LNCaP clone FGC (cell line): ENCODE measurements at places on chromosomes 6 and 20.

- DNase-seq, result no peak
These were observed 37.4 kb downstream of the MYT1 start for GRCh38 chr20:64201653-64202052.

DNA sequence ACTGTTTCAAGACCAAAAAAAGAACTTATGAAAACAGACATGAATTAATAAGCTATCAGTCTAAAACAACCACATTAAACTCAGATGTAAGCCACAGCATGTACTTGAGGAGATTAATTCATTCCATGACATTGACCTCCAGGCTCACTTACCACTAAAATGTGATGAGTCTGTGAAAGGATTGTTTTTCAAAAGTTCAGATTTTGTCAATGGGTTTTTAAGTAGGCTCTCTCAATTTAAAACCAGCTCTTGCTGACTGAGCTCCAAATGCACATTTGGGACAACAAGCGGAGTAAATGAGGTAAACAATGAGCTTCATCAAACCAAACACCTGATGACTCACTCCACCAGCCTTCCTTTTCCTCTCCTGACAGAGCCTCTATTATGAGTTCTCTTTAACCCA is 197.0 kb downstream of the SIM1 start:
- no peak for DNase-seq

GRCh38 chr6:135722679-135723078 is 128.8 kb upstream of the PDE7B start:
- no peak for DNase-seq

DNA sequence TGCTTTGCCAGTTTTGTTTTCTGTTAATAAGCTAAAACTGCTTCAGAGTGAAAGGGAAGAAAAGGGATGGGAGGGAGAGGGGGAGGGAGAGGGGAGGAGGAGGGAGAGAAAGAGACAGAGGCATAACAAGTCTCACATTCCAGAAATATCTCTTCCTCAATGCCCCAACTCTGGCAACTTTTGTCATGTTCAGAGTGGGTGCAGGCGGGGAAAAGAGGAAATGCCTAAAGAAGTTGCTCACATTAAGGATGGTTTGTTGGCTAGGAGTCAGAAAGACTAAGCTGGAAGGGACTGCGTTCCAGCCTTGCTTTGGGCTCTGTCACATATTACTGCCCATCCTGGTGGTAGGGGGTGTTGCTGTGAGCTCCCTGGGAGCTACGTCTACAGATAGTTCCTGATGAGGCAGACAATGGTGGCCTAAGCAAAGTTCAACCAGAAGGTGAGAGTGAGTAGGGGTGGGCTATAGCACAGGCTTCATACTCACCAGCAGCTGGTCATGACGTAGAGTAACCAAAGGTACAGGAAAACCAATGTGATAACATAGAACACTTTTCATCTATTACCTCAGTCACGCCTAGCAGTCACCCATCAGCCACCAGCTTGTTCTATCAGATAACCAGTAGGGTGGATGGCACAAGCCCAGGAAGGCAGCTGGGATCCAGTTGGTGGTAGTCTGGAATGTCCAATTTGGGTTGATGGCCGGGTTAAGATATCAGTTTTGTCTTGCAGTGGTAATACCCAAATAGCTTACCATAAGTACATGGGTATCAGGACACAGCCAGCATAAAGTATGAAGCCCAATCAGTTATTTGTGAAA is 2.1 kb downstream of the TSPYL4 start:
- DNase-seq, result no peak

- DNase-seq, result no peak
These were observed 39.6 kb upstream of the ADGRG6 start for GRCh38 chr6:142262231-142262630.

- DNase-seq, result no peak
These were observed 206.3 kb downstream of the SMOC2 start for GRCh38 chr6:168647271-168647670.

GRCh38 chr6:63305277-63305676 is 14.5 kb downstream of the LGSN start:
- no peak for DNase-seq

- no peak for DNase-seq
These were observed 102.1 kb upstream of the NXT1 start for GRCh38 chr20:23248461-23248882.

DNA sequence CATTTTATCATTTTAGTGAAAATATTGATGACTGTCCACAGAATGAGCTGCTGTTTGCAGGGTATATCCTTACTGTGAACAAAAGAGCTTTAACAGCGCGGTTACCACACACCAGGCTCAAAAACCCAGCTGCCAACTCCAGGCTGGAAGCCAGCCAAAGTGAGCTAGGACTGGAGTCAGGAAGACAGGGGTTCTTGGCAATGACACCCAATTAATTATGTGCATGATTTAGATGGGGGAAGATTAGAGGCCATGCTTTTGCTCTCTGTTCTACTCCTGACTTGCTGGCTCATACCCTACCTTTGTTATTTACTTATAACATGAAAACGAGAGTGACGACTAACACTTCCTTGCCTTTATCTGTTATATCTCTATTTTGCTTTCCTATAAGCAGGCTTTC is 128.9 kb upstream of the SHLD1 start:
- DNase-seq, result peak; percentile 75

GRCh38 chr6:142187209-142187608 is 40.1 kb downstream of the VTA1 start:
- DNase-seq, result no peak

DNA sequence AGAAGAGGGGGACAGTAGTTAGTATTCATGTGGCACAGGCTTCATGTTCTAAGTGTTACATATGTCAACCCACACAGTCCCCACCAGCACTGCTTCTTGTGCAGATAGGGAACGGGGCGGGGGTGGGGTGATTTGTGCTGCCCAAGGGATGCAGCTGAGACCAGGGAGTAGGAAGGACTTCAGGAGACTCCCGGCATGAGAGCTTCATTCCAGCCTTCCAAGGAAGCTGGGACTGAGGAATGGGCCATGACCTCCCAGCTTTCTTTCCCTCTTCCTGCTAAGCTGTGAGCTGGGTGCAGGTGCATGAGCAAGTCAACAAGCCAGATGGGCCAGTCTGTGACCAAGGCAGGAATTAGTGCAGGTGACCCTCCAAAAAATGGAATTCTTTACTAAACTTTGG is 9.2 kb downstream of the BEND3 start:
- no peak for DNase-seq

DNA sequence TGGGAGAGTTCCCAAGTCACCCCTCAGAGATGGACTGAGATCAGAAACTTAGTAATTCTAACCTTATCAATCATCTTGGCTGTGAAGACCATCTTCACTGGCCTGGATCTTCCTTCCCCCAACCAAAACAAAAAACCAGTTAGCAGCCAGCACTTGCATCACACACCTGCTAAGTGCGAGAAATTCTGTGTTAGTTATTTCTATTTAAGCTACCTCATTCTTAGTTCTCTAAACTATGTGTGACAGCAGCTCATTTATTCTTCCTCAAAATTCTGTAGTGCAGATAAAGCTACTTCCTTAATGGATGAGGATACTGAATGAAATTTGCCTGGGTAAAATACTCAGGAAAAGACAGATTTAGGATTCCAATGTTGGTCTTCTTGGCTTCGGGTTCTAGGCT is 18.2 kb upstream of the TAGAP start:
- no peak for DNase-seq

GRCh38 chr20:20070871-20071726 is 18.8 kb downstream of the CFAP61 start:
- DNase-seq, result no peak

DNA sequence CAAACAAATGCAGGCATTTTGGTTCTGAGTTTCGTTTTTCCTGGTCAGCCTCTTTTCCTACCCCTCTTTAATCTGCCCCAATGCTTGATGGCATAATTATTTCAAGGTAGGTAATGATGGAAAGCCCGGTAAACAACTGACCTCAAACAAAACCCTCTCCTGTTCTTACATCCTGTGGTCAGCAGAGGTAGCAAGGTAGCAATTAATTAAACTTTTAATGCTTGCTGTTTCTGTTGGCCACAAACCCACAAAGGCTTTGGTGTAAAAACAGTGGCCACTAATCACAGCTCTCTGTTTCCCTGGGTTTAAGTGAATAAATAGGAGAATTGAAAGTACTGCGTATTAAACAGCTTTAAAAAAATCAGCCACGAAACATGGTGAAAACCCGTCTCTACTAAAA is 261.5 kb upstream of the SOX4 start:
- no peak for DNase-seq

GRCh38 chr20:58140787-58141425 is 87.5 kb downstream of the ANKRD60 start:
- DNase-seq, result no peak

DNA sequence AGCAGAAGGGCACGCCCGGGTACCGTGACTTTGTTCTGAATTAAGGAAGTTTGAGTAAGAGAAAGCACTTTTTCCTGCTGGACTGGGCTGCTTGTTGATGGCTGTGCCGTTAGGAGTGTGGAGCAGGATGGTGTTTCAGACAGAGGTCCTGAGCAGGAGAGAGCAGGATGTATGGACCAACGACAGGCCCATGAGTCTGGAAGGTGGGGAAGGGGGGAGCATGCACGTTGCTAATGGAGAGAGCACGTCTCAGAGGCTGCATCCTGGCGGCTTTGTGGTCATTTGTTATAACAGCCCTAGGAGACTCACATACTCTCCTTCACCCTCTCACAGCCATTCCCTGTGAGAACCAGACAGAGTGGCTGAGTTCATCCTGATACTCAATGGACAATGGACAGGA is 56.8 kb downstream of the PHACTR3 start:
- DNase-seq, result no peak

GRCh38 chr6:36504982-36505381 is 42.3 kb downstream of the STK38 start:
- DNase-seq, result no peak

DNA sequence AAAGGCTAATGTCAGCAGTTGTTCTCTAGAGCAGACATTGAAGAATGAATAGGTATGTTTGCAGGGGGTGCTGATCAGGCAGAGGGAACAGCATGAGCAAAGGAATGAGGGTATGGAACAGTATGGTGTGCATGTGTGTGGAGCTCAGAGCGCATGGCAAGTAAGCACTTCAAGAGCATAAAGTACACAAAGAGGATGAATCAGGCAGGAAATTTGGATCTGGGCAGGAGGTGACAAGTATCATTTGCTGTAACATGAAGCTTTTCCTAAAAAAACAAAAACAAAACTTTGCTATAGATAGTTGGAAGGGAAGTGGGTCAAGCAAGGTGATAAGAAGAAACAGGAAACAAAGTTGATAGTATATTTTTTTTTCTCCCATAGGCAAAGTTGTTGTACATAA is 746.8 kb downstream of the HDGFL1 start:
- no peak for DNase-seq

DNA sequence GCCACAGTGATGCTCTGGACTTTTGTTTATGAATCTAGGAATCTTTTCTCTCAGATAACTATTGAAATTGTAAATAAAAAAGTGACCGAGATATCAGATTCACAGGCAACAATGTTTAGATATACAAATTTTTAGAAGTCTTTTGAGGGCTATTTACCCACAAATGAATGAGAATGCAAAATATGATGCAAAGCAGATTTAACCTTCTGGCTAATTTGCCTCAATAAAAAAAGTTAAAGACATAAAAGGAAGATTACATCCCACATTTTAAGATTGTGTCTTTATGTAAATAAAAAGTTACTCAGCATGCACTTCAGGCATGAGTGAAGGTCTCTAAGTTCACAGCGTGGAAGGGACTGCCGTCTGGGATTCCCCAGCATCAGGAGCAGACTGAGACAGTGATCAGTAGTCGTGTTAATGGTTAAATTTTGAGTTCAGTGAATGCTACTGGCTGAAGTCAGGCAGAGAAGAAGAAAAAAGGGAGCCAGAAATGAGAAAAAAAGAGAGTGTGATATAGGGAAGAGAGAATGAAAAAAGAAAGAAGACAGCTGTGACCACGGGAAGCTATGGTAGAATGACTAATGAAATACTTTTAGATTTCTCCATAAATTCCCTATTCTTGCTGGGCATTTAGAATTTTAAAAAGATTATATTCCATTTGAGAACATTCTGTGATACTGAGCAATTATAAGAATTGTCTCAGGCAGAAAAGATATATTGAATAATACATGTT is 93.6 kb downstream of the MYB start:
- no peak for DNase-seq

- DNase-seq, result no peak
These were observed 190.7 kb downstream of the CDH4 start for GRCh38 chr20:61442718-61443117.

DNA sequence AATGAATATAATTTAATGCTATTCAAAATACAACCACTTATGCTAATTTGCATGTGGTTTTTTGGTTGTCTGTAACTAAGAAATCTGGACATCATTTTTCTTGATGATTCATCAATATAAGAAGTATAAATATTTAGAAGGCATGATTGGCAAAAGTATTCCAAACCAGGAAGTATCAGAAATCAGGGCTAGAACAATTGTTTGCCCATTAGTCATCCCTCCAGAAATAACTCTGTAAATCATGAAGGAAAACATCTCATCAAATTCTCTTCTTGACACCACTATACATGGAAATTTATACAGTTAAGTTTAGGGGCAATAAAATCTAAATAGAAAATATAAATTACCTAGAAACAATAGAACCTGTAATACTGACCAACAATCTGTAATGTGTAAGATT is 554.7 kb upstream of the HS3ST5 start:
- DNase-seq, result no peak

DNA sequence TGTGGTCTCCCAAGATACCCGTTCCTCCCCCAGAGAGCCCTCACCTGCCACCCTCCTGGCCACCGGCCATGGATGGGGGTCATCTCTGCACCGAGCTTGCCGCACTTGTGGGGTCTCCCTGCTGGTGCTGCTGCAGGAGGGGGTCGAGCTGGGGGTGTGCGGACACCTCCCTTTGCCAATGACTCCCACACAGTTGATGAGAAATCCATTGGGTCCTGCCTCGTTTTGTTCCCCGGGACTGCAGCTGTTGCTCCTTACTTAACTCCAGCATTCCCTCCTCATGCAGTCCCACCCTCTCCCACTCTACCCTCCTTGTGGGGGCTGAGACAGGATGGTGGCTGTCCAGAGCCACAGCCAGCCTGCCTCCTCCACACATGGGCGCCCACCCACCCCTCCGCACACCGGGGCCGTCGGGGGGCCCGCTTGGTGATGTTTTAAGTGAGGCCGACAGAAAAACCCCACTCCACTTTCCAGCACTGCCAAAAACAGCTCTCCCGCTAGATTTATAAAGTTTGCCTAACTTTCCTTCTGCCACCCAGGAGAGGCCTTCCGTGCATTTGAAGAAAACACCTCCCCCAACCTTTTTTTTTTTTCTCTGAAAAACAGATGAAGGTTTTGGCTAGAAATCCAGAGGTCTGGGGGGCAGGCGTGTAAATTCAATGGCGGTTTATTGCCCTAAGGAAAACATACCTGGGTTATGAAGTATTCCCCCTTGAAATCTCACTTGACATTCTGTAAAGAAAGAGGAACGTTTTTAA is 53.5 kb upstream of the APCDD1L start:
- no peak for DNase-seq

GRCh38 chr20:44113618-44114376 is 73.2 kb downstream of the JPH2 start:
- DNase-seq, result no peak

- DNase-seq, result no peak
These were observed 146.2 kb upstream of the ECI2 start for GRCh38 chr6:4281341-4282293.

- DNase-seq, result no peak
These were observed 5.9 kb upstream of the TCEA2 start for GRCh38 chr20:64056889-64057627.
